NCI-H510A treated with DMSO at 0.1 percent for 48 hours (cell line): ENCODE measurements at places on chromosomes 3 and 15.
A peak's percentile ranks its signal among the peaks of the same experiment; 100 is the strongest.

DNA sequence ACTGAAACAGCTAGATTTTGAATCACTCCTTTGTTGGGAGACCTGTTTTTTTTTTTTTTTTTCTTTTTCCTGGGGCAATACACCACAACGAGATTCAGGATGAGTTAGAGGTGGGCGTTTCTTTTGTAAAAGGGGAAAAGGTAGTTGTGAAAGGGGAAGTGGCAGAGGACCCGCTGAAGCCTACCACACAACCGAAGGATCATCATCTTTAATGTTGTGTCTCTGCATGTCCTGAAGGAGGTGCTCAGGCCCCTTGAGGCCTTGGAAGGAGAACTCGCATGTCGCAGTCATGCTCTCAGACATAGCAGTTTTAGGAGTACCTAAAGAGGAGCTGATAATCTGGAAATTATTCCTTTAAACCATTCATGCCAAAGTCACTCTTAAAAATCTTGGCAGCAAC, 137.9 kb upstream of the LRIG1 start:
- DNase-seq = no peak

DNA sequence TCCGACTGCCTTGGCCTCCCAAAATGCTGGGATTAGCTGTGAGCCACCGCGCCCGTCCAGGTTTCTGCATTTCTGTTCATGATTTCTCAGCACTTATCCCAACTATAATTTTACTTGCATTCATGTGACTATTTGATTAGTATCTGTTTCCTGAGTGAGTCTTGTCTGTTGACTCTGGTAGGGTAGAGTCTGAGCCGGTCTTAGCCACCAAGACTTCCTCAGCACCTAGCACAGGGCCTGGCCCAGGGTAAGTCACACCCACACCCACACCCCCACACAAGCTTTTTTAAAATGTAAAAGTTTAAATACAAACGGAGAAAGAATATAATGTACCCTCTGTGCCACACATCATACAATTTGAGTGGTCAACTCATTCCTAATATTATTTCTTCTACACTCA, 3.1 kb upstream of the SPATA12 start:
- DNase-seq = no peak

- no peak for DNase-seq
Measured at GRCh38 chr3:53217175-53217574, 38.6 kb downstream of the TKT start.

- no peak for DNase-seq
Measured at GRCh38 chr15:38069511-38070011, 135.1 kb downstream of the TMCO5A start.

- no peak for DNase-seq
Measured at GRCh38 chr3:78900880-78901279, 866.9 kb downstream of the ROBO1 start.

DNA sequence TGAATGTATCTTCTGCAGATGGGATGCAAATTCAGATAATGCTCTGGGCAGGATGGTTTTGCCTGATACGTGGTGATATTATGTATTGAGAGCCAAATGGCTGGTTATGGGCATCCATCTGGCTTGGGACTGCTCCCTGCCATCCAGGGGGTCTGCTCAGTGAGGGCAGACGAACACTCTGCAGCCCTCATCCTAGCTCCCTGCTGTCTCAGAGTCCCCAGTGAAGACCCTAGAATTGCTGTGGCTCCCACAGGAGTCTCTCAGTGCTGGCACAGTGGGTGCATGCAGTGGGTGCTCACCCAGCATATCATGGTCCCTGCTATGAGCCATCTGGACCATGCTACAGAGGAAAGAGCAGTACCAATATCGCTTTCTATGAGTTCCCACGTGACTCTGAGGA, 10.3 kb downstream of the CX3CR1 start:
- DNase-seq = no peak

DNA sequence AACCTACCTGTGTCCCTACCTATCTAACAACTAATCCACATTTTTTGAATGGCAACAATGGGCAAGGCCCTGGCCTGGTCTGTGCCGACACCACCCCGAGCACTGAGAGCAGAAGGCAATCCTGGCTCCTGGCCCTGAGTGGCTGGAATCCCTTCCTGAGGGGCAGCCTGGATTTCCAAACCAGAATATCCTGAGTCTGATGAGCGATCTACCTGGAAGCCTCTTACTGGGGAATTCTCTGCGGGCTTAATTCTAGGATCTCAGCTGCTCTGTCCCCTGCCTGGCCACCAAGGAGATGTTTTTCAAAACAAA, 22.1 kb downstream of the ATP2B2 start:
- no peak for DNase-seq

GRCh38 chr15:33586786-33587697, 276.3 kb downstream of the RYR3 start:
- DNase-seq = no peak

DNA sequence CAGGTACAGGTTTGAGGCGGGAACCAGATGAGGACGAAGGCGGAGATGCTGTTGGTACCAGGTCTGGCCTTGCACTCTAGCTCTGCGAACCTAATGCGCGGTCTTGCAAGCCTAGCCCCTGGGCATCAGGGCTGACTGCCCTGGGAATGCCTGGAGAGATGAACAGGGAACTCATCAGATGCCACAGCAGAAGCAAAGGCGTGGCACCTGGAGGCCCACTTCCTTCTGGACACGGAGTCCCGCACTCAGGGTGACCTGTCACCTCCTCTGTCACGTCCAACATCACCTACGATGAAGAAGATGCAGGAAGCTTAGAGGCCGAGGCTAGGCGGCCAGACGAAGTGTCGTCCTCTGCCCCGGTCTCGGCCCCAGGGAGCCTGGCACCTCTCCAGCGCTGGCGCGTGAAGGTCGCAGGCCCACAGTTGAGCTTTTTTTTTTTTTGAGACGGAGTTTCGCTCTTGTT, 9.4 kb downstream of the RPLP1 start:
- DNase-seq = peak; percentile 43

- no peak for DNase-seq
Measured at GRCh38 chr3:45748068-45748467, 48.3 kb downstream of the SLC6A20 start.
